Skin of body (tissue), 3 donors: ENCODE measurements at places on chromosomes 12 and 14. TPM values are rescaled to one million over a fixed set of nuclear protein-coding genes. Genes with fewer than 3 reads are reported as not detected.

- DNase-seq, result peak; percentile 69
These were observed 115.9 kb downstream of the DERA start for GRCh38 chr12:16027002-16027401.

Gene RNASE7
- 0.79 TPM for total RNA-seq

Gene ZDHHC22
- total RNA-seq, result under 0.01 TPM

DNA sequence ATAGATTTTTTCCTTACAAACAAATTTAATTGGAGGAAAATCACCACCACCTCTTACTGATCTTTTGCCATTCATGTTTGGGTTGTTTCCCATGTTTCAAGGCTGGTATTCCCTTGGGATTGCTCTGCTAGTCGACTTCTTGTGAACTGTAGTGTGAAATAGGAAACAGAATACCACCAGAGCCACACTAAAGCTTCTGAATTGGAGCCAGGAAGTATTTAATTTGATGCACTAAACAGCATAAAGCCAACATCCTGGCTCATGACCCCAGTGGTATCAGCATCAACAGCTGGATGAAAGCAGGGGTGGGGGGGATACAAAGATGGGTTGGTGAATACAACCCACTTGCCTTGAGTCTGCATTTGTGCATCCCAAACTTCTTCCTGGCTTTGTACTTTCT lies 127.5 kb downstream of the TBC1D30 start:
- peak; percentile 5 for DNase-seq

Gene FGF6
- total RNA-seq, result 4.0 TPM

DNA sequence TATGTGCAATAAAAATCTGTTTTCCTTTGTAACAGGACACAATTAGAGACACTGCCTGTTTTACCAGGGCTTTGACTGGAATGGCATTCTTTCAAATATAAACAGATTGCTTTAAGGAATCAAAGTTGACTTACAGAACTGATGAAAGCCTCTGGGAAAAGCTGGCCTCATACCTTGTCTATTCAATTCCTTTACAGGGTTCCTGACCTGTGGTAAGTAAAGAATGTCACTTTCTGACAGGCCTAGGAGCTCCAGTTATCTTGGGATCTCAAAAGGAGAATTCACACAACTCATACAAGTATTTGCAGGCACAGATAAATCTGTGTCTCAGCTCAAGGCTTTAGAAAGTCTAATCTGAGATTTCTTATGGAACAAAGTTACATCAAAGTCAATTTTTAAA lies 88.4 kb downstream of the BCAT1 start:
- DNase-seq, result no peak

GRCh38 chr14:101113835-101114725 lies 210.6 kb upstream of the RTL1 start:
- no peak for DNase-seq

Gene DPPA3
- total RNA-seq, result not detected

GRCh38 chr14:75941030-75941429 lies 40.8 kb downstream of the TGFB3 start:
- no peak for DNase-seq

- DNase-seq, result no peak
These were observed 102.1 kb downstream of the FIGNL2 start for GRCh38 chr12:51746416-51746815.

DNA sequence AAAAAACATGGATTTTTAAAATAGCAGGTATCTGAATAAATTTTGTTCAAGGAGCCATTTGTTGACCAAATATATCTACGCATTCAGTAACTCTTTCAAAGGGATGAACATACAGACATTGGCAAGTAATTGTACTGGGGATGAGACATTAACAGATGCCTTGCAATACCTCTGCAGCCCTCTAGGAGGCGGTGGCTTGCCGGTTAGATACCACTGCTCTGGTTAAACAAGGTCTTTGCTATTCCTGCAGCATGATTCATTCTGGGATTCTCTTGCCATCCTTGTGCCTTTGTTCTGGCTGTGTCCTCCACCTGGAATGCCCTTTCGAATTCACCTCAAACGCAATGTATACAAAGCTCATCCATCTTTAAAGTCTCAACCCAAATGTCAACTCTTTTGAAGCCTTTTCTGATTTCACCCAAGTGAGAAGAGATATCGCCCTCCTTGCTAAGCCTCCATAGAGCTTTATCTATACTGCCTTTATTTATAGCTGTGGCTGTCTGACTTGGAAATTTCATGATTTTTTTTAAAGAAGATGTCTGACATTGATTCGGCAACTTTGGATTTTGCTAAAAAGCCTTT lies 131.0 kb upstream of the SRRM4 start:
- DNase-seq, result no peak

GRCh38 chr12:107045186-107045585 lies 48.2 kb downstream of the CRY1 start:
- DNase-seq, result no peak

GRCh38 chr12:67415473-67415872 lies 146.3 kb downstream of the CAND1 start:
- DNase-seq, result peak; percentile 66

DNA sequence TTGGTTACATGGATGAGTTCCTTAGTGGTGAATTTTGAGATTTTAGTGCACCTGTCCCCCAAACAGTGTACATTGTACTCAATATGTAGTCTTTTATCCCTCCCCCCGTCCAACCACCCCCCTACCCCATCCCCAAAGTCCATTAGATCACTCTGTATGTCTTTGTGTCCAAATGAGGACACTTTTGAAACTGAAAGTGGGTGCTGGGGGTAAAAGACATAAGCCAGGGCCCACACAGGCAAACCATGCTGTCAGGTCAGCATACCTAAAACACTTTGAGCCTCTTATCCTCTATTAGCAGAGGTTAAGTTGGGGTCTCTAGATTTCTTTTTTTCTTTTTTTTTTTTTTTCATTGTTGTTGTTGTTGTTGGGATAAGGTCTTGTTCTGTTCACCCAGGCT lies 31.3 kb upstream of the KICS2 start:
- no peak for DNase-seq

DNA sequence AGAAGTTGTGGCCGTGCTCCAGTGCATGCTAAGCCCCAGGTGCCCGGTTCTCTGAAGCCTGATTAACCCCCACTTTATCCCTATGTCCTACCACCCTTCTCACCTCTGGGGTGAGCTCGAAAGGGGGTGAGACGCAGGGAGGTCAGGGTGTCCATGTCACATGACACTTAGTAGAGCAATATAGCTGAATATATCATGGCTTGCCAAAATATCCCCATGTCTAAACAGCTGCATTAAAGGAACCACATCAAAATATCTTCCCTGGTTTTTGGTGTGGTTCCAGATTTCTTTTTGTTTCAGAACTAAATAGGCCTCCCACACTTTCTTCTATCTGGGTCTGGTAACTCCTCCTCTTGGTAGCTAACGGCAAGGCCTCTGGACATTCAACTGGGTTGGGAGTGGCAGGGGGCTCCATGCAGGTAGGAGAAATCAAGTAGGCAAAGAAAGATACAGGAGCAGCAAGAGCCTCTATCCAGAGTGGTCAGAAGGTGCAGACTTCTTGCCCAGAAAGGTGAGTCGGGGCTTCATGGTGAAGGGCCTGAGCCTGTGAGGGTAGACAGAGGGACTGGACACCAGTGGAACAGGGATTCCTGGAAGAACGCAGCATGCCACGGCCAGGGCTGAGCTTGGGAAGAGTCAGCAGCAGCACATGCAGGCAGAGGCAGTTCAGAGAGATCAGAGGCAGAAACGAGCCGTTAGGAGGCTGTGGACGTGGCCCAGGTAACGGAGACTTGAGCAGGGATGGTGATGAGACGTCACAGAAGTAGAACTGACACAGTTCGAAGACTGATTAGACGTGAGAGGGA lies 202.8 kb upstream of the DIO3 start:
- DNase-seq, result no peak

Gene KLRC1
- total RNA-seq, result 0.99 TPM

- no peak for DNase-seq
These were observed 869 bp downstream of the APOLD1 start for GRCh38 chr12:12786351-12786705.

Gene KCNC2
- total RNA-seq, result 0.20 TPM

Gene TOMM20L
- not detected for total RNA-seq

- DNase-seq, result no peak
These were observed 5.6 kb downstream of the NTN4 start for GRCh38 chr12:95784915-95785314.

Gene PRB2
- 0.20 TPM for total RNA-seq

- DNase-seq, result no peak
These were observed 139.4 kb upstream of the DIO2 start for GRCh38 chr14:80350707-80351106.

- no peak for DNase-seq
These were observed 3.0 kb downstream of the SCAF11 start for GRCh38 chr12:45987340-45987727.

Gene MOK
- total RNA-seq, result 14.5 TPM

Gene POLE
- 68.9 TPM for total RNA-seq

Gene MYF5
- total RNA-seq, result 3.5 TPM

Gene PMCH
- not detected for total RNA-seq

DNA sequence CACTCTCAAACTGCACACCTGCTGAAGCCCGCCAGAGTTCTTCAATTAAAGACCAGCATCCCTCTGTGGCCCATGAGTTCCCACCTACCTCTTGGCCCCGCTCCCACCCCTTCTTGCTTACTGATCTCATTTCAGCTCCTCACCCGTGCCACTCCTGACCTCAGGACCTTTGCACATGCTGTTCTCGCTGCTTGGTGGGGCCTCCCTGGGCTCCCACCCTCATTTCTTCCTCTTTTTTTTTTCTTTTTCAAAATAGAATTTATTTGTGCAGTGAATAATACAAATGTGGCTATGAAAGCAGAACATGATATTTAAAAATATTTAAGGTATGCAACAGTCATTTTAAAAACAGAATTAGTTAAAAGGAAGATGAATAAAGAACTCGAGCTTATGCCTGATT lies 8.5 kb upstream of the SERPINA9 start:
- no peak for DNase-seq

- DNase-seq, result no peak
These were observed 21.1 kb downstream of the PLEKHD1 start for GRCh38 chr14:69505338-69506240.

GRCh38 chr12:90398285-90398836 lies 556.6 kb downstream of the CCER1 start:
- no peak for DNase-seq

DNA sequence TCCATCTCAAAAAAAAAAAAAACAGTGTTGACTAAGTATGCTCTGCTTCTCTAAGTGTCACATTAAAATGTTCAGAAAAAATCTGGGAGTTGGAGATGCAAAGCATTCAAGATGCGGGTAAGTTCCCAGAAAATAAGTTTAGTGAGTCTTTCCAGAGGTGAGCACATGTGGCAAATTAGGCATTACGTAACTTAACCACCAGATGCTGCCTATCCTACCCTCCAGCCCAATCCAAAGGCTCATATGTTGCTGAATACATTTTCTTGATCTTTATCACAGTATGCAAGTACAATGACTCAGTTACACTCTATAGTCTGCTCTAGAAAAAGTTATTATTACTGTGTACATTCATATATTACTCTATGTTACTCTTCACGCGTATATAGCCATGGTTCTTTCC lies 3.6 kb downstream of the SLC2A14 start:
- no peak for DNase-seq

DNA sequence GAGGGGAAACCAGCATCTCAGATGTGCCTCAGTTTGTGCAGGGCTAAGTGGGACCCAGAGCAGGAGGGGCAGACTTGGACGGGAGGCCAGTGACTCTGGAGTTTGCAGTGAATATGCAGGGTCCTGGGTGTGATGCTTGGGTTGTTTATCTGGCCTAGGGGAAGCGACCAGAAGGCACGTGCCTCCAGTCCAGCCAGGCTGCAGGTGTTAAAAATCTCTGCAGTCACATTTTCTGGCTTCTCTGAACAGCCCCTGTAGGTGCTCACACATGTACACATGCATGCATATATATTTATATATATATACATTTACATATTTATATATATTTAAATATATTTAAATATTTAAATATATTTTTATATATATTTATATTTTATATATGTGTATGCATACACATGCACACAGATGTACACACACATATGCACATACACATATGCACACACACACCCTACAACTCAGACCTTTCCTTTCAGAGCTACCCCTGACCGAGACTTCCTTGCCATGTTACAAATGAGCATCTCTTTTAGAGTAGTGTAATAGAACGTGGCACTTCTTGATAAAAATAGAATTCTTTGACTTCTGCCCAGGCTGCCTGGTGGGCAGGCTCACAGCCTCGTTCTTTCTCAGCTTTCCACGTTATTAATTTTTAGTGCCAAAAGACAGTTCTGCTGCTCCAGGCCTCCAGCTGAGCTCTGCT lies 26.8 kb upstream of the TCL1B start:
- DNase-seq, result no peak

- DNase-seq, result no peak
These were observed 145.9 kb upstream of the HIF1A start for GRCh38 chr14:61549425-61549824.

Gene SLC2A3
- 156 TPM for total RNA-seq

DNA sequence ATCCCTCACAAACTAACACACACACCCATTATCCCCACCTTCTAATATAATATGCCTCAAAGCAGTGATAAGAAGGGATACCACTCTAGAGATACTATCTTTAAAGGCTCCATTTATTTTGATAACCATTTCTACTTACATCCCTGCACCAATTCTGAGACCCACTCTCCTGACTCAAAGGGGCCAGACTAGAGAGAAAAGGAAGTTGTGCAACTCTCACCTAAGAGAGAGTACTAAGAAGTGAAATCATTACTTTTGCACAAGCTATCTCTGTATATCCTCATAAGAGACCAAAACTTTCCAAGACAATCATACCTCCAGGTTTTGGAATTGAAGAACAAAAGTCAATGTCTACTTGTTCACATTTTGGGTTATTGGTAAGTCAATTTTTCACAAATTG lies 45.4 kb upstream of the USP15 start:
- DNase-seq, result no peak

DNA sequence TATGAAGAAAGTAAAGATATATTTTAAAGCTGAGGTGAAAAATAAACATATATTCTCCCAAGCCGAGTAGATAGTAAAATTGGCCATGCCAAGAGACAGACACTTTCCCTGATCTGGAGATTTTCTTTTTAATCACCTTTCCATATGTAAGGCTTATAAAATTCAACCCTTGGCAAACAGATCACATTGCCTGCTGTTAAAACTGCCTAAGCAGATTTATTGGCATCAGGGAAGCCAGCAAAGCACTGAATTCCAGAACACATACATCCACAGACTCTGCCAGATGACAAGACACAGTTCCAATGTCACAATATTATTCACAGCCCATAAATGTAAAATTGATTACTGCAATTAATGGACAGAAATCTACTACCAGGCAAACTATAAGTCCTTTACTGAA lies 78.2 kb upstream of the GARIN2 start:
- DNase-seq, result no peak

Gene WASHC4
- total RNA-seq, result 97.0 TPM

DNA sequence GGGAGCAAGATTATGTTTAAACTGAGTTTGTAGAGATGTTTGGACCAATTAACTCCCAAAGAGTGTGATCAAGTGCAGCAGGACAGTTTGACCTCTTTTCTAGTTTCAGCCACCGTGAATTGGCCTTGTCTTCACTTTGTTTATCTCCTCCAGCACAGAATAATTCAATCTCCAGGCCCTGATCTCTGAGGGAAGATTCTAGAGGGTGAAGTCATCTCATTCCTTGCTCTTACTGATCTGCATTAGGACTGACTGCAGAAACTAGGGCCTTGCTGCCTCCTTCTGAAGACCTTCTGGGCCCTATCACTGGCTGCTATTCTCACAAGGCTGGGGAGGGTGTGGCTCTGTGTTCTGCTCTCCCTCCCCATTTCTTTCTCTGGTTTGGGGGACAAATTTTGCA lies 29.4 kb downstream of the C12orf75 start:
- DNase-seq, result no peak

- no peak for DNase-seq
These were observed 163.2 kb upstream of the CCDC198 start for GRCh38 chr14:57656853-57657252.
